ENCODE measurements at places on chromosomes 16 and 17.
A peak's percentile ranks its signal among the peaks of the same experiment; 100 is the strongest.

GRCh38 chr17:9487406-9487805, 88.2 kb downstream of the STX8 start:
- no peak for DNase-seq

GRCh38 chr17:77959126-77959925, 823 bp downstream of the TNRC6C start:
- DNase-seq, result peak; percentile 50

DNA sequence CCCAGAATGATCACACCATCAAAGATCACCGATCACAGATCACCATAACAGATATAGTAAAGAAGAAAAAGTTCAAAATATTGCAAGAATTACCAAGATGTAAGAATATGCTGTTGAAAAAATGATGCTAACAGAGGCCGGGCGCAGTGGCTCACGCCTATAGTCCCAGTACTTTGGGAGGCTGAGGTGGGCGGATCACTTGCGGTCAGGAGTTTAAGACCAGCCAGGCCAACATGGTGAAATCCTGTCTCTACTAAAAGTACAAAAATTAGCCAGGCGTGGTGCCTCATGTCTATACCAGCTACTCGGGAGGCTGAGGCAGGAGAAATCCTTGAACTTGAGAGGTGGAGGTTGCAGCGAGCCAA, 53.2 kb downstream of the CPPED1 start:
- no peak for DNase-seq

GRCh38 chr17:72151565-72152386, 31.0 kb downstream of the SOX9 start:
- no peak for DNase-seq

DNA sequence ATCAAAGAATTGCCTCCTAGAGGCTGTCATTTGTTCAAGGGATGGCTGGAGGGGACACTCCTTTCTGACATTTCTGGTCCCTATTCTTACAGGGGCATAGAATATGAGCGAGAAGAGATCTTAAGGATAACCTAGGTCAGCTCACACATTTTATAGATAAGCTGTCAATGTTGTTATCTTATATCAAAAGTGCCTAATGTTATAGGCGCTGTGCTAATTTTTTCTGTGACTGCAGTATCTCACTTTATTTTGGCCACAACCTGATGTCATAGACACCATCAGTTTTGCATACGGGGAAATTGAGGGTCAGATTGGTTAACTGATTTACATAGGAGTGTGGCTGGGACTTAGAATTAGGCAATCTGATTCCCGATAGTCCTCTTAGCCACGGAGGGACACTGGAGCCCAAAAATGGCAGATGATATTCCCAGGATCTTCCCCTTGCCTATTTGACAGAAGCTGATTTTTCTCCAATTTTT, 1.2 kb downstream of the CPD start:
- DNase-seq, result no peak

GRCh38 chr16:26070302-26071100, 378.7 kb downstream of the HS3ST4 start:
- peak; percentile 3 for DNase-seq

DNA sequence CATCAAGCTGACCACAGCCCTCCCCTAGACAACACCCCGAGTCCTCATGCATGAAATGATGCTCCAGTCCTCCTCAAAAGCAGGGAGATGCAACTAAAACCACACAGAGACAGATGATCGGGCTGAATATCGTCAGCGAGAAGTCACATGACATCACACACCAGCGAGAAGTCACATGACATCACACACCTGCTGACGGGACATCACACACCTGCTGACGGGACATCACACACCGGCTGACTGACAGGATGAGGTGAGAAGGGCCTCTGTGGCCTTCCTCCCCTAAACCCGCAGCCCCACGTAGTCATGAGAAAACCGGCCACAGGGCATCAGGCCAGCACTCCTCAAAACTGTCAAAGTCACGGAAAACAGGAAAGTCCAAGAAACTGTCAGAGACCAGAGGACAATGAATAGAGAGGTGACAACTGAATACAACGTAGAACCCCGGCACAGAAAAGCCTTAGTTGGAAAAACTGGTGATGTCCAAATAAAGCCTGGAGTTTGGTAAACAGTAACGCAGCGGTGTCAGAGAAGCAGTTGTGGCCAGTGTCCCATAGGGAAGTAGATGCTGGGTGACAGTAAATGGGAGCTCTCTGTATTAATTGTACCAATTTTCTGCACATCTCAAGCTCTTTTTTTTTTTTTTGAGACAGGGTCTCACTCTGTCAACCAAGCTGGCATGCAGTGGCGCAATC, 14.3 kb downstream of the LITAF start:
- no peak for DNase-seq

DNA sequence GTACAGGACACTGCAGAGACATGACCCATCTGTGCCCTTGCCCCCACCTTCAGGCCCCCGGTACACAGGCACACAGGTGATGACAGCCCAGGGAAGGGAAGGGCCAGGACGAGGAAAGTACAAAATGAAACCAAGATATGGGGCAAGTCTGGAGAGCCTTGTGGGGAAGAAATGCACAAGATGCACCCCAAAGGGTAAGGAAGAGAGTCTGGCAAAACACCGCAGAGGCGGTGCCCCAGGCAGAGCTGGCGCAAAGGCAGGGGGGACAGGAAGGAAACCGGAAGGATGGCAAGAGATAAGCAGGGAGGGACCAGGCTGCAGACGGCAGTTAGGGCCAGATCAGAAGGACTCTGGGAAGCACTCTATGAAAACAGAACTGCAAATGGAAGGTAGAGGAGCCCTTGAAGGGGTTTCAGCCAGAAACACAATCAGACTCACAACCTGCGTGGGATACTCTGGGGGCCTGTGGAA, 81.4 kb downstream of the SLC39A11 start:
- DNase-seq, result no peak

DNA sequence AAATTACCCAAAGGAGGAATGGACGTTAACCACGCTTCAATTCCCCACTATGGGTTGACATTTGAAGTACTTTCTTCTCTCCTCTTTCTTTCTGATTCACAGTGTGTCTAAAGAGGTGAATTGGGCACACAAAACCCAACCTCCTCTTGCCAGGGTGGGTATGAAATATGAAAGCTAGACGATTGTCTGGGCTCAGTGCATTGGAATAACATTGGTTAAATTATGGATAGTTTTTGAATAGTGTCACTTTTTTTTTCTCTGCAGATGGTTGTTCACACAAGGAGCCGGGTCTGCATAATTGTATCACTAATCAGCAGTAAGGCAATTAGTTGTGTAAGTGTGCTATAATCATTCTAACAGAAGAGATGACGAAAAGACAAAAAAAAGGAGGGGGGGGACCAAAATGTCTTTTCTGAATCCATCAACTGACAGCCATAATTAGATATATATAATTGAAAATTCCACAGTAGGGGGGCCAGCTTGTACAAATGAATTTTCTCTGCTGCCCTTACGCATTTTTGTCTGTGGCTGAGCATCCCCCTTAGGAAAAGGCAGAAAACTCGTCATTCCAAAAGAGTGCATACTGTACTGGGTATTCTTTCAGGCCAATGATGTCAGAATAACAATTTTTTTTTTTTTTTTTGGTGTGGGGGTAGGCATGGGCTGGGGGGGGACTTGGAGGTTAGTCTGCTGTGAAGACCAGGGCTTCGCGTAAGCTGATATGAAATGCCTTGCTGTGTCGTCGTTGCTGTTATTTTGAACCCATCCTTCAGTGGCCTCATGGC, 307.5 kb upstream of the SALL1 start:
- no peak for DNase-seq

DNA sequence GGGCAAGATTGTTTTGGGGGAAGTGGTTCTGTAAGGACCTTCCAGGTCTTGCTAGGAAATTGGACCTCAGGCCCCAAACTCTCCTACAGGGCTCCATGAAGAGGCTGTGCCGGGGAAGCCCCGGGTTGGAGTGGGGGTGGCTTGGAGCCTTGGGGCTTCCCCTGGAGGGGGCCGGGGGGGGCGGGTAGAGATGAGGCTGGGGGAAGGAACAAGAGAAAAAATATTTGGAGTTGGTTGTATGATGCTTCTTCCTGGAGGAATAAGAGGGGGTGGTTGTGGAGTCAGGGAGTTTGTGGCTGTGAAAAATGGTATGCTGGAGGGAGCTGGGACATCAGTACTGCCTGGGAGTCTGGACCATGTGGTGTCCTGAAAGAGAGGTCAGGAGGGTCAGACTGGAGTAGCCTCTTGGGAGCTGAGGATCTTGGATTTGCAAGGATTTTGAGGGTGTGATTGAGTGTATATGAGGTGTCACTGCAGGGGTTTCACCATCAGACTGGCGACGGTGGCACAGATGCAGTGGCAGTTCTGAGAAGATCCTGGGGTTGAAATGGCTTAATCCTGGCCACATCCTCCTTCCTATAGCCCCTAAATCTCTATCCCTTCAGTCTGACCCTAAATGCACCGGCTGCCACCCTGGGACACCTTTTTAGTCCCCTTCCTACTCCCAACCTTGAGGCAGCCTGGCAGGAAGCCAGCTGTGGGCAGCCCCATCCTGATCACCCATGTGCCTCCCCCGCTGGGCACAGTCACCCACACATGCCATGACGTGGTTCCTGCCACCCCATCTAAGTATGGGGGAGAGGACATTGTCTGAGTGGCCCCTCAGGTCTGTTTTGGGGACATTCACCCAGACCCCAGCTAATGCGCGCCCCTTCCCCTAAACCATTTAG, 10.9 kb downstream of the RARA start:
- no peak for DNase-seq

DNA sequence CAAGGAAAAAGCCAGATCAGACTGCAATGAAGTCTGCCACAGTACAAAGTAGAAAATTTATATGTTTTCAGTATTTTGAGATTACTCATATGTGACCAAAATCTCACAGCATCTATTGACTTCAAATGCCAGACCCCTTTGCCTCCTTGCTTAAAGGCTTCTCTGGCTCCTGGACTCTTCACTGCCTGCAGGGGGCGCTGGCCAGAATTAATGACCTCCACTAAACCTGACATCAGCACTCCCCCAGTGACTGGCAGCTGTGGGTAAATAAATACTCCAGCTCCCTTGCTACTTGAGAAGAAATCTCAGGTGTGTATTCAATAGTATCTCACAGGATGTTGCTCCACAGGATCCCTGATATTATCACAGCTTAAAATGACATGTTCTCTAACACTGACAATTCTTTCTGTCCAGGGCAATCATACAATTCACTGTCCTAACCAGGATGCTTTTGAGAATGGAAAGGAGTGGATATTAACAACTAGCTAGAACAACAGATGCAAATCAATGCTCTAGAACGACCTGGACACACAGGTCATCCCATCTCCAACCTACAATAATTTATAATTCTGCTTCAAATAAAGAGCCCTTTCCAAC, 4.0 kb downstream of the BECN1 start:
- DNase-seq, result peak; percentile 66

GRCh38 chr17:4658478-4659305, 17.2 kb upstream of the ALOX15 start:
- DNase-seq, result no peak

GRCh38 chr17:69928611-69929010, 146.4 kb upstream of the KCNJ16 start:
- DNase-seq, result no peak

DNA sequence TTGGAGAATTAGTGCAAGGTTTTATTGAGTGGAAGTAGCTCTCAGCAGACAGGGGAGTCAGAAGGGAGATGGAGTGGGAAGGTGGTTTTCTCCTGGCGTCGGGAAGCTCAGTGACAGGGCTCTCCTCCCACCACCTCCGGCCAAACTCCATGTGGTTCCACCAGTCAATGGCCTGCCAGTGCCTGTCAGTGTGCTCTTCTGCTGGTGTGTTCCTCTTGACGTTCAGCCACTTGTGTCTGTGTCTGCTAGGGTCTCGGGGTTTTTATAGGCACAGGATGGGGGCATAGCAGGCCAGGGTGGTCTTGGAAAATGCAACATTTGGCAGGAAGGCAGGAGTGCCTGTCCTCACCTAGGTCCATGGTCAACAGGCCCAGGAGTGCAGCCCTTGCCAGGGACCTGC, 506.7 kb upstream of the KIF2B start:
- DNase-seq, result no peak

GRCh38 chr16:79835194-79835593, 234.7 kb upstream of the MAF start:
- DNase-seq, result no peak

- no peak for DNase-seq
Measured at GRCh38 chr17:72397687-72398086, 276.9 kb downstream of the SOX9 start.

DNA sequence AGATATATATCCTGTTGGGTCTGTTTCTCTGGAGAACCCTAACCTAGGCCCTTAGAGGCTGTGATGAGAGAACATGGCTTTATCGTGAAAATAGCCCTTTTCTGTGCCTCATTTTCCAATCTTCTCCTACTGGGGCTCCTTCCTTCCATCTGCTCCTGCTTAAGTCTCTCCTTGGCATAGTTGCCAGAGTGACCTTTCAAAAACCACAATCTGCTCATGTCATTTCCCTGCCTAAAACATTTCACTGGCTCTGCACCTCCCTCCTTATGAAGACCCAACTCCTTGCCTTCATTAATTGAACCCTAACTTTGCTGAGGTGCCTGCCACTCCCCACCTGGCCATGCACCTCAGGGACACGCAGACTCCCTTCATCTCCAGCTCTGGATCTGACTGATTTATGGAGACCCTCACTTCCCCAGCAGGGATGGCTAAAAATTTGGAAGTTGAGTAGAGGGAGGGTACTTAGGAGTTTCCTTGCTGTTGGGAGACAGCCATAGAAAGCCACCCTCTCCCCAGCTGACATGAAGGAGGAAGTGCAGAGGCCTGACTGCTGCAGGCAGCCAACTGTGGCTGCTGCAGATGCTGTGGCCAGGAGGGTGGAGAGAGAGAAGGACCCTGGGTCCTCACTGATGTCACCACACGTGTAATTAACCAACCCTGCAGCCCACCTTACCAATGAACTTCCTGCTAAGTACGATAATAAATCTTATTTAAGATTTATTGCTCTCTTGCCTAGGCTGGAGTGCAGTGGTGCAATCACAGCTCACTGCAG, 6.3 kb upstream of the GGA2 start:
- DNase-seq, result no peak

DNA sequence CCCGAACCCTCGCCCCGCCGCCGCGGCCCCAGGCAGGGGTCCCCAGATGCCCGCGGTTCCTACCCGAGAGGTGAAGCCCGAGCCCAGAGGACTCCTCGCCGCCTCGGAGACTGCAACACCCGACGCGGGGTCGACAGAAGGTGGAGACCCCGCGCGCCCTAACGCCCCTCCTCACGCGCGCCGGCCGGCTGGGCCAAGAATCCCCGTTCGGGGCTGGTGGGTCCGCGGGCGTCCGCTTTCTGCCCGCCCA, 515 bp downstream of the SUMO2 start:
- peak; percentile 64 for DNase-seq

DNA sequence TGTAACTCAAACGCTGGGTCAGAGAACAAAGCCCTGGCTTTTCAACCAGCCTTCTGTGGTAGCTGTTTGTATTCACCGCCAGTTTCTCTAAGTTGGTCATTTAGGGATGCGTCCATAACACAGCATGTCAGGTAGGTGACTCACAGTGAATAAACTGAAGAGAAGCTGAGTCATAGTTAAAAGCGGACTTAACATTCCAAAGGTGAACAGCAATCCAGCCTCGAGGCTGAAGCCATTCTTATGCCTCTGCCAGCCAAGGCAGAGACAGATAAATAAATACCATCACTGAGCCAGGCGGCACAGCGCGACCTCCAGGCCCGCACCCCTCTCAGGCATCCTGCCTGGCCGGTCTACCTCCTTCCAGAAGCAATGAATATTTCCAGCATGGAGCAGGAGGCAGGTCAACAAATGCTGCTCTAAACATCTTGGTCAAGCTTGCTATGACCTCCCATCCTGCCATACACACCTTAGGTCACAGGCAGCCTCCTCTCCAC, 12.4 kb upstream of the CACNG4 start:
- DNase-seq, result no peak

- no peak for DNase-seq
Measured at GRCh38 chr16:69110406-69110805, 5.0 kb downstream of the HAS3 start.
